ENCODE measurements at places on chromosomes 4 and X.

GRCh38 chr4:41141900-41142299 is 72.4 kb downstream of the APBB2 start:
- DNase-seq = no peak

- DNase-seq = no peak
Observed at GRCh38 chrX:38807873-38808272, 6.6 kb downstream of the MID1IP1 start.

DNA sequence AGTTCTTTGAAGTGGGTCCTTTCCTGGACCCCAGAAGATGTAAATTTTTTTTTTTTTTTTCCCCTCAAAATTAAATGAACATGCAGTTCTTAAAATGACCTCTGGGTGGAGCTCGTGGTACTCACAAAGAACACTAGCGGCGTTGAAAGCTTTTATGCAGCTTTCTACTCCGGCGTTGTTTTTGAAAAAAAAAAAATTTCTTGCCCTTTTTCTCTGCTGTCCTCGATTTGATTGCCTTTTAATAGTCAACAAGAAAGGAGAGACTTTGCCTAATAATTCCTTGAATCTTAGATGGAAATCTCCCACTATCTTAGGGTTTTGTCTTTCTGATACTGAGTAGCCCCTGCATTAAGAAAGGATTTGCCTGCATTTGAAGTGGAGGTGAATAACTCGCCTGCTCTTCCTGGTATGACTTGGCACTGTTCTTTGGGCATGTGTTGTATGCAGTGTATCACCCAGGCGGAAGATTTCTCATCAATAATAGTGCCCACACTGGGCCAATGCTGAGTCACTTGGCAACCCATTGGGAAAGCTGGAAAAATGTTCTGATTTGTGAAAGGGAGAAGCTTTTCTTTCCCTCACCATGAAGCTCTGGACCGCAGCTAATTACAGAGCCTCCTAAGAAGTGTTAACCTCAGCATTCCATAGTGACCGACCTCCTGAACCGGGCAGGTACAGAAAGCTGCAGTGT is 104.0 kb downstream of the PHEX start:
- peak; percentile 86 for DNase-seq

- no peak for DNase-seq
Observed at GRCh38 chr4:127629371-127629770, 3.4 kb upstream of the INTU start.

DNA sequence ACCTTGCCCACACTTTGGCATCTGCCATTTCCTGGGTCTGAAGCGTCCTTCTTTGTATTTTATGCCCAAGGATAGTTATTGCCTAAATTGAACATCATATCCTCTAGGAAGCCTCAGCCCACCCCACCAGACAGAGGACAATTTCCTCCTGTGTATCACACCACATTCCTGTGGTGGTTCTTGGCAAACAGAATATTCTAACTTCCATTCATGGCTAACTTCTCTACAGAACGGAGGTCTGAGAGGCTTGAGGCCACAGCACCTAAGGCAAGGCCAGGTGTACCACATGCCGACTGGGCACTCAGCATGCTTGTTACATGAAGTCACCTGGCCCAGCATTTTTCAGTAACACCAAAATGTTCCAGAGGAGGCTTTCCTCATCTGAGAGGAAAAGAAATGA is 42.4 kb downstream of the CD99L2 start:
- no peak for DNase-seq

DNA sequence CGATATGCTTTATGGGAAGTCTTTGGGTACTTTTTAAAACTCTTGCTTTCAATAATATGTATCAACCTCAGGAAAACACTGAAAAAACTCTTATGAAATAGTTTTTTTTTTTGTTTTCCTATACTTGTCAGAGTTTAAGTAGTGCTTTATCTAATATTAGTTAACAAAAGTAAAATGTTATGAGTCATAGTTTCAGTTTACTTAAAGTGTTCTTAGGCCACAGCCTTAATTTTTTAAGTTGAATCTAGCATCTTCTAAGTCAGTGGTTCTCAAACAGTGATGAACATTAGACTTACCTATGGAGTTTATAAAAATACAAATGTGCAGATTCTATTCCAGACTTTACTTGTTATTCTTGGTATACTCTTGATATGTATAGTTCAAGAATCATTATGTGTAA is 26.3 kb upstream of the ADGRL3 start:
- no peak for DNase-seq

DNA sequence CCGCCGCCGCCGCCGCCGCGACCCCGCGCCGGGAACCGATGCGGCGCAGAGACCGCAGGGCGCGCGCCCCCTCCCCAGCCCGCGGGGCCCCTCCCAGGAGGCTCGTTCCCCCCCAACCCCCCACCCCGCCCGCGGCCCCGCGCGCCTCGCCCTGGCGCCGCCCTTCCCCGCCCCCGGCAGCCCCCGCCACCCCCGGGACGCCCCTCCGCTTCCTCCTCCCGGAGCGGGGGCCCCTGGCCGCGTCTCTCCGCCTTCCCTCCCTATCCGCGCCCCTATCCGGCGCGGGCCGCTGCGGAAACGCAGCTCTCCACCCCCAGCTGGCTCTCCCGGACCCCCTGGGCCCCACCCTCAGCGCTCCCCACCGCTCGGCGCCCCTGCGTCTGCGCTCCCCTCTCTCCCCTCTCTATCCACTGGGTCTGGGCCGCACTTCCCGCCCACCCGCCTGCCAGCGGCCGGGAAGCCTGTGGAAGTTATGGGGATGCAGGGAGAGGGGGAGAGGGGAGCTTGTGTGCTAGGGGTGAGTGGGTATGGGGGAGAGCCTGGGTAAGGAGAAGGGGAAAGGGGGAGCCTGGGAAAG is at the start of gene TMEM271:
Gene TMEM271 (minus strand): TSS at position 51 of the 577 bp plus-strand sequence. CDS start 233 bp downstream, outside the sequence.
- DNase-seq = no peak

DNA sequence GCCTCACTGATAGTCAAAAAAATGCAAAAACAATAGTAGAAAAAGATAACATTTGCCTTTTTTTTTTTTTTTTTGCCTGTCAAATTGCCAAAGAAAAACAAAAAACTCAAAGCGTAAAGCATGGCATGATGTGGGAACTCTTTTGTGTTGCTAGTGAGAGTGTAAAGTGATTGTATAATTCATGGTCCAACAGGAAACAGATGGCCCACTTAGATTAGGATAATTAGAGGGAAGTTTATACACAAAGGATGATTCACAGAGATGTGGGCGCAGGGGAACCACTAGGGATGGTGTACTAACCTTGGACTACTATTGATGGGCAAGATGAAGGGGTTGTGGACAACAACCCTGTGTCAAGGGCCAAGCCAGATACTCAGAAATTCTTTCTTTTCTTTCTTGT is 16.4 kb downstream of the MCUB start:
- DNase-seq = no peak

- no peak for DNase-seq
Observed at GRCh38 chrX:110317061-110317819, 645 bp downstream of the AMMECR1 start.

GRCh38 chr4:140229881-140230280 is 75.9 kb upstream of the MAML3 start:
- DNase-seq = no peak

DNA sequence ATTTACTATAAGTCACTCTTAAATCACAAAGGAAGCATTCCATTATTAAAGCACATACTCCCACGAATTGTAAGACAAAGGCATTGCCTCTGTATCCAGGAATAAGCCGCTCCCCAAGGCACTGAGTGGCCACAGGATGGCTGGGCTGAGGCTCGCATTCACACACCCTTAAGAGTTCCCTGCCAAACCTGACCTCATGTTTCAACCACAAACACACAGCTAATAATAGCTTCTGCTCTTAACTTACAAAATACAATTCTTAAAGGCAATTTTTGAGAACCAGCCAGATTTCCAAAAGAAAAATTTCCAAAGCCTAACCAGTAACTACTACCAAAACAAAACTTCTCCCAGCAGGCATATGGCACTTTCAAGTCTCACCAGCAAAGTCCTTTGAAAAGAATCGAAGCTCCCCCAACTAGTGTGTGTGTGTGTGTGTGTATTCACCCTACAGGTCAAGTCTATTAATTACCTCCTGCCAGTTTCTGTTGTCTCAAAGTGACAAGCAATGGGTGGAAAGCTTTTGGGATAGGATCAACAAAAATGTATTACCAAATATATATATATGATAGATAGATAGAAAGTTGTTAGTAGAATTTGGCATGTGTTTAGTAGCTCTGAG is 36.0 kb downstream of the ARHGAP6 start:
- DNase-seq = no peak

- no peak for DNase-seq
Observed at GRCh38 chr4:150854600-150854999, 160.5 kb downstream of the LRBA start.

GRCh38 chr4:138835832-138836533 is 179.6 kb upstream of the NOCT start:
- DNase-seq = no peak

- DNase-seq = no peak
Observed at GRCh38 chrX:22126327-22126726, 94.2 kb downstream of the PHEX start.

GRCh38 chr4:169383724-169384123 is 113.0 kb upstream of the SH3RF1 start:
- DNase-seq = no peak

- DNase-seq = no peak
Observed at GRCh38 chr4:112328734-112329130, 31.6 kb downstream of the ALPK1 start.

- DNase-seq = no peak
Observed at GRCh38 chr4:185778307-185778706, 33.7 kb downstream of the SORBS2 start.

All from NCI-H446 (cell line).